ENCODE measurements at places on chromosomes 3 and 15.

DNA sequence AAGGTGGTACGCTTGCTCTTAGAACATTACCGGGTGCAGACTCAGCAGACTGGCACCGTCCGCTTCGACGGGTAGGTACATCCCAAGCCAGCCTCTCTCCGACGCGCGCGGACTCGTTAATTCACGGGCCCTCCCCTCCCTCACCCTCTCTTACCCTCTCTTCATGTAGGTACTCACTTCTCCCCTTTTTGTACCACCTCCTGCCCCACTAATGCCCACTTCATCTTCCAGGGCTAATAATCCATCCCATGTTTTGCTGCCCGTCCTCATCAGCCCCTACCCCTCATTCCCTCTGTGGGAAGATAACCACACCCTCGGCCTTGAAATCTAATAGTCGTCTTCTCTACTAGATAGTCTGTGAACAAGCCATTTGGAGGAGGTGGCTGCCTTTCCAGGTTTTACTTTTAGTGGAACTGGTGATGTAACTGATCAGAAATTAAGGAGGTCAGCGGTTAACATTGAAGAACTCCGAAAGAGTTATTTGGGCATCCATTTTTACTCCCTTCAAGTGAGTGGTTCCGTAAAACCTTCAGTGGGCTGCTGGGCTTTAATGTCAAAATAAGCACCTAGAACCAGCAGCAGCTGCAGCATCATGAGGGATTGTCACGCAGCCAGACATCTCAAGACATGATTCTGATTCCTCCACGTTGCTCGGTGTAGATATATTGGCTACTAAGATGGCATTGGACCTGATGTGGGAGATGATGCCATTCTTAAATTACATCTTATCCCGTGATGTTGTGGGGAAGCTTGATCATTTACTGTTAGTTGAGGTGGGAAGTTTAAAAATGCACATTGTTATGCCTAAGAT lies 1.3 kb downstream of the FEM1B start:
- DNase-seq: no peak

- peak; percentile 9 for DNase-seq
Measured at GRCh38 chr15:72342385-72342784, 22.4 kb upstream of the CELF6 start.

- DNase-seq: no peak
Measured at GRCh38 chr15:67549736-67550135, 7.2 kb downstream of the MAP2K5 start.

GRCh38 chr3:175077216-175077615 lies 218.1 kb downstream of the NAALADL2 start:
- DNase-seq: no peak

DNA sequence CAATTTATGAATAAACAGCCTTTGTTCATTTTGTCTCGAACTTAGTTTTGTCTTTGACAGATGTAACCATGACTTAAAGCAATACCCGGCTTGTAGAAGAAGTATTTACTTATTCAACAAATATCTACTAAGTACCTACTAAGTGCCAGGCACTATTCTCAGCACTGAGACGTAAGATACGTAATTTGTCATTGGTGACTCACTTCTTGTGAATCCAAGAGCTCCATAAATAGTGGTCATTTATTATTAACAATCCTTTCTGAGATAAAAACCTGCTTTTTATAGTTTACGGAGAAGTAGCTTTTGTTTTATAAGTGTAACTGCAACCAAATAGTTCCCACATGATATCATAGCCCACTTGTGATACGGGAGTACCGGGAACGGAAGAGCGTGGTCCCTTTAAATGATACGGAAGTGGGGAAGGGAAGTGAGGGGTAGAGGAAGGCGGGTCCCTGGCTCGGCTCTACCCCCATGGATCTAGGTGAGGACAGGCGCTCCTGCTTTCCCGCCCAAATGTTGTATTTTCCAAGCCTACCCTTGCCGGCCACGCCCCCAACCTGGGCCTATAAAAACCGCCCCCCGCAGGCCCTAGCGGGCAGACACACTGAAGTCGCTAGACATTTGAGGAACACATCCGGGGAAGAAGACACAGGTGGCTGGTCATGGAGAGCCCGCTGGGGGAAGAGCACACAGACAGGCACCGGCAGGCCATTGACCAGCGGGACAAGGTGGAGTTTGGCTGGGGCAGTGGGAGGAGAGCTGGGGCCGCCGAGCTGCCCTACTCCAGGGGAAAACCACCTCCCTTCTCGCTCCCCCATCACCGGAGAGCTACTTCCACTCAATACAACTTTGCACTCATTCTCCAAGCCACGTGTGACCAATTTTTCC lies at the start of gene SAMMSON:
SAMMSON (plus strand) TSS at position 594 of the 888 bp plus-strand sequence.
- DNase-seq: no peak

- no peak for DNase-seq
Measured at GRCh38 chr3:191762323-191762960, 301.5 kb downstream of the PYDC2 start.

- DNase-seq: no peak
Measured at GRCh38 chr15:81294516-81294880, 29.4 kb downstream of the STARD5 start.

- no peak for DNase-seq
Measured at GRCh38 chr3:174204765-174205164, 654.4 kb upstream of the NAALADL2 start.

DNA sequence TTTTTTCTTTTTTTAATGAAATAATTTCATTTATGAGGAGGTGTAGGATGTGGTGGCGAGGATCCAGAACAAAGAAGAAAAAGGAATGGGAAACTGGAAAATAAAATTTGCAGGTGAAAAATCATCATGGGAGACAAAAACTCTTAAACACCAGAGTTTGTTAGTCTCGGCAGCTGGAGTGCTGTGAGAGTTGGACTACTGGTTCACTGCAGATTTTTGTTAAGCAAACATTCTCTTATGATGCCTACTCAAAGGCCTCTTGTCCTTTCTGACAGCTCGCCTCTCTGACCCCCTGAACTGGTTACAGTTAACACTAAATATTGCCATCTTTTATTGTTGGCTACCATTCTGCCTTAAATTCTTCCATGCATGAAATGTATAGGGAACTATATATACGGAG lies 152.4 kb upstream of the DPH6 start:
- DNase-seq: no peak

- no peak for DNase-seq
Measured at GRCh38 chr3:46906471-46907058, 29.0 kb downstream of the PTH1R start.

DNA sequence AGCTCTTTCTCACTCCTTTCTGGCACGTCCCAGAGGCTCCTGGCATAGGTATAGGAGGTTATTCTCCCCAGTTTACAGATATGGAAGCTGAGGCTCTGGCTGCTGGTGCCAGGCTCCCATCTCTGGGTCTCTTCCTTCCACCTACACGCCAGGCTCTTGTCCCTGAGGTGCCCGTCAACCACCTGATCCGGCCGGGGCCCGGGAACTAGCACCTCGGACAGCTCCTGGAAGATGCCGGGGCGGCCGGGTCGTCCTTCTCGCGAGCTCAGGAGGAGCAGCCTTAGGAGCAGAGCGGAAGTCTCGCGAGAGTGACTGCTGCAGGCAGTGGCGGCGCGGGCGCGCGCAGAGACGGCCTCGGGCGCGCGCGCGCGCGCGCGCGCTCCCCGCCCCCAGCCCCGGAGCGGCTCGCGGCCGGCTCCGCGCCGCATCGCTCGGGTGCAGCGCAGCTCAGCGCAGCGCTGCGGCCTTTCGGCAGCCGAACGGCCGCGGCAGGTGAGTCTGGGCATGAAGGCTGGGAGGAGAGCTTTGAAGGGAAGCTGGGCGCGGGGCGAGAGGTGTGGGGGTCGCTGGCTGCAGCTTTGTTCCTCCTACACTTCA lies at the start of gene SCAMP5:
SCAMP5 (plus strand) TSS at position 382 of the 597 bp plus-strand sequence. CDS start 16,277 bp downstream, outside the sequence.
- peak; percentile 80 for DNase-seq

DNA sequence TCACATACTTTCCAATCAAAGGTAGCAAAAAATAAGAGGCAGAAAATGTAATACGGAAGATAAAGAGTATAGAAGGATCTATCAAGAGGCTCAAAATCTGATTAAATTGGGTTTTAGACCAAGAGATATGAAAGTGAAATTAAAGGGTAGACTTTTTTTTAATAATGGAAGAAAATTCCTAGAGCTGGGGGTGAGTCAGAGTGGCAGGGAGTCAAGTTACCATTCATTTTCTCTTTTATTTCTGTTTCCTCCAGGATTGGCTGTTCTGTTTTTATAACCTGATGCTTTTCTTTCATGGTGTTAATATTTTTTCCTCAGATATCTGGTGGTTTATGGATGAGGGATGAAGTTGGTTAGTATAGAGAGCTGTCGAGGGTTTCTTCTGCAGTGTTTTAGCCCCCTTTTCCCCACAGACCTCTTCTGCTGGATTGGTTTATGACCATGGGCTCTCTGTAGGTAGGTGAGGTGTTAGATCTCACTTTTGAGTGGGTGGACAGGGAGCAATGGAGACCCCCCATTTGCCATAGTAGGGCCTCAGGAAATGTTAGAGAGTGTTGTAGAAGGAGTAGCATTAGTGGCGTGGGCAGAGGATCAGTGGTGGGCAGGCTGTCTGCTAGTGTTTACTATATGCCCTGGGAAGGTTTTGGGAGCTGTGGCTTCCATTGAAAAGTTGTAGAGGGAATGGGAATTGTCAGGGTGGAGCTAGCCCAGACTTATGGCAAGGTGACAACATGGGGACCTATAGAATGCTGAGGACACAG lies 201.6 kb upstream of the GOLGA6L4 start:
- DNase-seq: no peak

DNA sequence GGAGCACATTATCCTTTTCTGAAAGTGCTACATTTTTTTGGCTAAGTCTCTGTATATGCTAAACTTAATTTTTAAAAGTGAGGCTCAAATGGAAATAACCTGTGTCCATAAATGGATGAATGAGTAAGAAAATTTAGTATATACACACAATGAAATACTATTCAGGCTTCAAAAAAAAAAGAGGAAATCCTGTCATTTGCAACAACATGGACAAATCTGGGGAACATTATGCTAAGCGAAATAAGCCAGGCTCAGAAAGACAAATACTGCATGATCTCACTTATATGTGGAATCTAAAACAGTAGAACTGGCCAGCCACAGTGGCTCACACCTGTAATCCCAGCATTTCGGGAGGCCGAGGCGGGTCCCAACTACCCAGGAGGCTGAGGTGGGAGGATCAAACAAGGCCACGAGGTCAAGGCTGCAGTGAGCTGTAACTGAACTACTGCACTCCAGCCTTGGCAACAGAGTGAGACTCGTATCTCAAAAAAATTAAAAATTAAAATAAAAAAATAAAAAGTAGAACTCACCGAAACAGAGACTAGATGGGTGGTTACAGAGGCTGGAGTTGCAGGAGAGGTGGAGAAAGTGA lies 25.8 kb downstream of the CCDC12 start:
- DNase-seq: no peak

DNA sequence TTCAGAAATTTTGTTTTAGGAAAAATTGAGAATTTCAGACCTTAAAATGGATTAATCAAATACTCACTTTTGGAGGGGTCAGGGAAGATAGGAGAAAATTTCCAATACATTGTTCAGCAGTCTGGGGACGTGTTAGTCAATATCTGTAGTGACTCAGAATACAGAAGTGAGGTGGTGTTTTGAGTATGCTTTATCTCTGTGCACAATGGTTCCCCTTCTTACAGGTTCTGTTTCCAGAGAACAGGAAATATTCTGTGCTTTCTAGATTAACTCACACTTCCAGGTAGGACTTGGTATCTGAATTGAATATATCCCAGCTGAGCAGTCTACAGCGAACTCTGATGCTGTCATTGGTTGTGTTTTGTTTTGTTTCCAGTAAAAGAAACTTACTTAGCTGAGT lies 30.7 kb upstream of the CCDC54 start:
- no peak for DNase-seq

DNA sequence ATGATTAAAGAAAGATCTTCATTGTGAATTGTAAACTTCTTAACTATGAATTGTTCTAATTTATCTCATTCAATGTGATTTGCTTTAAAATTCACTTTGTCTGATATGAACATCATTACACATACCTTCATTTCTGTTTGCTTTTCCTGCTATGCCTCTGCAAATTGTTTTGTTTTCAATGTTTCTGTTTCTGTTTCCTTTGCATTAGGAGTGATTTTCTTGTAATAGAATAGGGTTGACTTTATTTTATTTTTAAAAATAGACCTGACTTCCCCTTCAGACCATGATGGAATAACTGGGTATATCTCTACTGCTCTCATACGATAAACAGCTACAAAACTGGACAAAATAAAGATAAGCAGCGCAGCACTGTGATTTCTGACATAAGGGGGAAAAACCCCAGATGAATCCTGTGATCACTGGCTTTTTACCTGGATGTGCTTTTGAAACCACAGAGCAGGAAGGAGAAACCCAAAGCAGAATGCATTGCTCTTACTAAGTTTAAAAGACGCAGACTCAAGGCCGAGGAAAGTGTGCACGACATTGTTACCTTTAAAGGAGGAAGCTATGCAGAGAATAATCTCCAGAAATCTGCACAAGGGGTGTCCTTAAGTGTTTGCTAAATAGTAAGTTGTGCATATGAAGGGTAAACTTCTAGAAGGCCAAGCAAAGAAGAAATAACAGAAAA lies 420.2 kb downstream of the TBC1D5 start:
- DNase-seq: no peak

GRCh38 chr3:134991003-134991402 lies 195.9 kb downstream of the EPHB1 start:
- no peak for DNase-seq

GRCh38 chr3:140203510-140203909 lies 268.5 kb downstream of the CLSTN2 start:
- DNase-seq: no peak

- no peak for DNase-seq
Measured at GRCh38 chr15:70264014-70264582, 166.4 kb upstream of the TLE3 start.

DNA sequence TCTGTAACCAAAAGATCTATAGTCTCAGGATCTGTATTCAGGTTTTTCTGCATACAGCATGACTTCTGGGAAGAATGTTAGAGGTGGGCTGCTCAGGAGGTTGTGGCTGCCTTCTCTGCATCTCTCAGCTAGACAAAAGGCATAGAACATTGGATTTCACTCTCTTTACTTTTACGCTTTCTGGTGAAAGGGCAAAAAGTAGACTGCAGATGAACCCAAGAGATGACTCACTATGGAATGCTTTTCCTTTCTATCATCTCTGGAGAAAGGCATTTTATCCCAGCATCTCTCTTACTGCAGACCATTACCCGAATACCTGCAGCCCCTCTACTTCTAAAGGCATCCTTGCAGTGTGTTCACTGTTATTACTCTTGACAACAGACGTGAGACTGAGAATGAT lies 222.2 kb downstream of the WNT5A start:
- DNase-seq: no peak

Measured in stimulated activated CD4-positive, alpha-beta T cell treated with anti-CD3 and anti-CD28 coated beads, Interleukin-2, amount 100 ng/mL, for 4 hours (primary cell).